ENCODE measurements at places on chromosomes 2 and 18.

DNA sequence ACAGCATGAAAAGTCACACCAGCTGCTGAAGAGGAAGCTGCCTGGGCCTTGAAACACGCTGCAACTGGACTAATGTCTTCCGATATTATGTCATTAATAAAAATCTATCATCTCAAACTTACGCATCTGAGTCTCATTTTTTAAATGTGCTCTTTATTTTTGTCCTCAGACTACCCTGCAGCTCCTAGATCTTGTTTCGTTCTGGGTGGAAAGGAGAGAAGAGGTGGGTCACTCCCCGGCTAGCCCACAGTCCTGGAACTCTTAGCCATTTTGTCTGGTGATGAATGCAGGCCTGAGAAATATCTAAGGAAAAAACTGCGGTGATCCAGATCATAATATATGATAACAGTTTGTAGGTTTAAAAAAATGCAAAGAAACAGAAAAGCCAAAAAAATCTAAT is 73.3 kb downstream of the TXNL1 start:
- DNase-seq: no peak

- no peak for DNase-seq
Observed at GRCh38 chr2:12478151-12479064, 238.3 kb upstream of the TRIB2 start.

- DNase-seq: no peak
Observed at GRCh38 chr2:19409046-19409445, 50.6 kb upstream of the OSR1 start.

DNA sequence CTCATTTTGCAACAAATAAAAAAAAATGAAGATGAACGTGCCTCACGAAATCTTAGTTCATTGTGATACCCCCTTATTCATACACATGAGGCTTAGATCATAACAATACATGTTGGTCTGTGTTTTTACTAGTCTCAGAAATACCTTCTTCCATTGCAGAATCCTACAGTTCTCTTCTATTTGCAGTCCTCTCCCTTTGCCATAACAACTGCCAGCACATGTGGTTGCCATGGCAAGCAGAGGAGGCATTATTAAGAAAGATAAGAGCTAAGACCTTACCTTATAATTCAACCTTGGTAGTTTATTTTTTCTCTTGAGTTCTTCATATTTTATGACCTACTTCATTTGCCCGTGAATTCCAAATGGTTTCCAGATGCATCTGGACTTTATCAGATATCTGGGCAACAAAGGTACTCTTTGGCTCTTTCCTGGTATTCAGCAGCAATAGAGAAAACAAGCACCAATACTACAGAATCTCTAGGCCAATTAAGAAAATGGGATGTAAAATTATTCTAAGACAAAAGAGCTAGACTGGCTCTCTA is 524.0 kb downstream of the CMPK2 start:
- DNase-seq: no peak

- no peak for DNase-seq
Observed at GRCh38 chr18:44791520-44791919, 110.8 kb downstream of the SETBP1 start.

- DNase-seq: no peak
Observed at GRCh38 chr18:22176420-22177326, 7.3 kb downstream of the GATA6 start.

DNA sequence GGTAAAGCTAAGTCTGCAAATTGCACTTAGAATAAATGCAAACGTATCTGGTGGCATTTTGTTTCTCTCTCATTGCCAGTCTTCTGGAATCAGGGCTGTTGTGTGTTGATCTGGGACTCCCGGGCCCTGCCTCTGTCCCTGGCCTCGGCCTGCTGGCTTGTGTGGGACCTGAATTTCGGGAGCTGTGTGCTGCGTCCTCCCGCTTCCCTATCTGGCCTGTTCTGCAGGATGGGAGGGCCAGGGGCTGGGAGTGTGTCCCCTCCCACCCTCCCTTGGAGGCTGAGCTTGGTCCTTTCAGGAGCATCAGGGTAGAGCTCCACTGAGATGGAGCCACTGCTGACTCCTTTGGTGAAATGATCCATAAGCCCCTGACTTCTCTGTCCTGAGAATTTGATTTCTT is 118.5 kb downstream of the ACKR3 start:
- DNase-seq: no peak

GRCh38 chr2:241009601-241010530 is 11.4 kb downstream of the SNED1 start:
- DNase-seq: peak; percentile 26

DNA sequence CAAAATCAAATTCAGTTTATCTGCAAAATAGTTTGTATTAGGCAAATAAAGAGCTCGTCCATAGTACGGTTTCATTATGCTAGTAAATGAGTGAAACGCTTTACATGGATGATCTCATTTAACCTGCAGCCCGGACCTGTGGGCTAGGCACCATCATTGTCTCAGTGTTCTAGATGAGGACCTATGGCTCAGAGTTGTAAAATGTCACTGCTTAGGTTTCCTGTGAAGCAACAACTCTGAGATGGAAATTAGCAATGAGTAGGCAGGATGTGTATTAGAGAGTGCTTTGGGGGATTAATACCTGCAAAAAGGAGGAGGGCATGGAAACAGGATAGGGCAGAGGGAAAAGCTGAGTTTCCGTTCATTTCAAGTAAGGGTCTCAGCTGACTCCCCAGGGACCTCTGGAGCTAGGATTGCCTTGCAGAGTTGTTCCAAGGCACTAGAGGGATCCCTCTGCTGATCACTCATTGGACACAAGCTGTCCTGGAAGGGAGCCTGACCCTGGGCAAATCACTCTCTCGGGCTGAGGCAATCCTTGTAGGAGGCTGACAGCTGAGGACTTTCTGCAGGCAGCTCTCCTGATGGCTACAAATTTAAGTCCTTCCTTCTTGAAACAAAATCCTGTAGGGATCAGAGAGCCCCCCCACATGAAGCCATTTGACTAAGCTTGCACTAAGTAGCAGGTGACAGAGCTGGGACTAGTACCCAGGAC is 58.8 kb upstream of the SIX2 start:
- DNase-seq: no peak

- no peak for DNase-seq
Observed at GRCh38 chr2:45723857-45724256, 72.4 kb downstream of the PRKCE start.

GRCh38 chr2:47815764-47816163 is 32.8 kb downstream of the MSH6 start:
- DNase-seq: no peak

GRCh38 chr2:40665493-40666232 is 213.8 kb upstream of the SLC8A1 start:
- DNase-seq: no peak

DNA sequence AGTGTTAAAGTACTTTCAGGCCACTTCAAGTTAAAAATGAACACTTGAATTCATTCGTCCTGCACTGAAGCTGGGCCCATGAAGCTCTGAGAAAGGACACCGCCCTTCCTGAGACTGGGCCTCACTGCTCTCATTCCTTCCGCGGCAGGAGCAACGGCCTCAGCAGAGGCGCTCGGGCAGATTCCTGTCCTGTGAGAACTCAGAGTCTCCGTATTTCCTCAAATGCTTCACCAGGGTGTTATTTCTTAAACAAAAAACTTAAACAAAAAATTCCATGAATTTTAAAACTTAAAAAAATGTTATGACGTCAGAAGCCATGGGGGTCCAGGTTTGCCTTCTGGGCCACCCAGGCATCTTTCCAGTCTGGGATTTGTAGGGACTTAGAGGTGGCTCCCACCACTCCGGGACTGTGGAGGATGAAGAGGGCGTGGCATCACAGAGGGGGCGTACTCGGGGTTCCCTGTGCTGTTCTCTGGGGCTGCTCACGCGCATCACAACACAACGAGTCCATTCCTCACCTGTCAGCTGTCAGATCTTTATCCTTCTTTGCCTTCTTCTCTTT is 115.9 kb upstream of the ASB18 start:
- DNase-seq: no peak

DNA sequence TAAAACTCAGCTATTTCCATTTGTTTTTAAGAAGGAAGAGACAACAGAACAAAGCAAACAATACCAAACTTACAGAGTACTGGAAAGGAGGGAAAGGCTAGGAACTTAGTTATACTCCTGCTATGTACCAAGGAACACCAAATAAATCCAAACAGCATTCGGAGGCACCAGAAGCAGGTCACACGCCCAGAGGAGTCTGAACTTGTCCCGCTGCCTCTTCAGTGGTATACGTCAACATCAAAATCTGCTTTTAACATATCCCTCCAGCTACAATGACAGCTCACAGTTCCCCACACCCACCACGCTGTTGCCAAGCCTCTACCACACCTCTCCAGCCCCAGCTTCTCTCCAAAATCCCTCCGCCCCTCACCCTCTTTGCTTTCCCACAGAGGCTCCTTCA is 17.3 kb downstream of the C2orf76 start:
- DNase-seq: no peak

DNA sequence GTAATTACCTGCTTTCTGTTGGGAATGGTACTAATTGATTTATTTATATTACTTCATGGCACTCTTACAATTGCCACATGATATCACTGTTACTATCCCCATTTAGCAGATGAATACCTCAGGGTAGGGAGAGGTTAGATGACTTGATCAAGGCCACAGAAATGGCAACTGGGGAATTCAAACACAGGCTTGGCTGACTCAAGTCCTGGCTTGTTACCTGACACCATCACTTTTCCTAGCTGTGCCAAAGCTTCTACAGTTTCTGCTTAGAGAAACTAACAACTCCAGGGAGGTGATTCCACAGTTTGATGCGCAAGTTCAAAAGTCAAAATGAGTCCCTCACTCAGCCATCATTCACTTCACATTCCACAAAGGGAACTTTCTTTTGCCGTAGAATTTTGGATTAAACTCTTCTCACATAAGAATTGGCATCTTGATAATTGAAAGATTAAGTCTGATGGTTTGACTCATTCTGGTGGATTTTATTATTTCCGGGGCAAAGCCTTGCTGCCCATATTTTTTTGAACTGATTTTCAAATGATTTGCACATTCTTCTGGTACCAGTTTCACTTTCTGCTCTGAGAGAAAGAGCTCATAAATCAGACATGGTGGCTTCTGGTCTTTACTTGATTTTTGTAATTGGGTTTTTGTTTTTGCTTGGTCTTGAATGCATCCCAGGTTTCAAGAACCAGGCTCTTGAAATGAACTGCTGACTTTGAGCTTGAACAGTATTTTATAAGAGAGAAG is 656.8 kb downstream of the BCL11A start:
- DNase-seq: no peak

GRCh38 chr2:54504866-54505265 is 48.7 kb downstream of the SPTBN1 start:
- DNase-seq: no peak

DNA sequence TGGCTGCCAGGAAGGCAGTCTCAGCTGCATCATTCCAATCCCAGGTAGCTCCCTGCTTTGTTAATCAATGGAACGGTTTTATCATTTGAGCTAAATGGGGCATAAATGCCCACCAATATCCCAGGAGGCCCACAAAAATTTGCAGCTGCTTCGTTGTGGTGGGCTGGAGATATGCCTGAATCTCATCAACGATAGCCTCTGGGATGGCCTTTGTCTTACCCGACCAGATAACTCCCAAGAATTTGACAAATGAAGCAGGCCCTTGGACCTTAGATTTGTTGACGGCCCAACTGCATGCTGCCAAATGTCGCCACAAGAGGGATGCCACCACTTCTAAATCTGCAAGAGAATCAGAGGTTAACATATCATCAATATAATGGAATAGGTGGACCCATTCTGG is 236.4 kb downstream of the MBD5 start:
- DNase-seq: no peak

DNA sequence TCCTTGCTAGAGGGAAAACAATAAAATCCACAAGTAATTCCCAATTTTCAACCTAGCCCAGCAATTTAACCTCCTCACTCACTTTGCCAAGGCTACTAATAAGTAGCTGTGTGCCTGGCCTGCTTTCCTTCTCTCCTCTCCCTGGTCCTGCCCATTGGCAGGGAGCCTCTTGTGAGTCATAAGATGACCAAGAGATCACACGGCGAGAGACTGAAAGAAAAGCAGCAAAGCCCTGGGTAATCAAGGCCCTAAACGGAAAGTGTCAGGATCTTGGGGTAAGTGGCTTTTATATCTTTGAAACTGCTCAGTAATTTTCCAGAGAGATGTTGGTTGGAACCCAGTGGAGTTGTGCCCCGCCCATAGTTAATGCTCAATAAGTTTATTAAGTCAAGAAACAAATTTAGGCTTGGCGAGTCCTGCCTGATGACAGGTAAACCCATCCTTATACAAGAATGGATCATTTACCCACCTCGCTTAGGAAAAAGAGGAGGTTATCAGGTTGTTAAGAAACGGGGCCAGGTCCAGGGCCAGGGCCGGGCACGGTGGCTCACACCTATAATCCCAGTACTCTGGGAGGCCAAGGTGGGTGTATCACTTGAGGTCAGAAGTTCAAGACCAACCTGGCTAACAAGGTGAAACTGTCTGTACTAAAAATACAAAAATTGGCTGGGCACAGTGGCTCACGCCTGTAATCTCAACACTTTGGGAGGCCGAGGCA is 10.0 kb upstream of the ADAM17 start:
- DNase-seq: no peak

- no peak for DNase-seq
Observed at GRCh38 chr2:79573895-79574674, 61.2 kb downstream of the CTNNA2 start.

- peak; percentile 6 for DNase-seq
Observed at GRCh38 chr18:9827793-9828505, 57.8 kb upstream of the TXNDC2 start.

GRCh38 chr2:165610591-165611029 is 141.1 kb downstream of the CSRNP3 start:
- no peak for DNase-seq

GRCh38 chr18:64713284-64713683 is 564.4 kb upstream of the LINC00305 start:
- DNase-seq: no peak

DNA sequence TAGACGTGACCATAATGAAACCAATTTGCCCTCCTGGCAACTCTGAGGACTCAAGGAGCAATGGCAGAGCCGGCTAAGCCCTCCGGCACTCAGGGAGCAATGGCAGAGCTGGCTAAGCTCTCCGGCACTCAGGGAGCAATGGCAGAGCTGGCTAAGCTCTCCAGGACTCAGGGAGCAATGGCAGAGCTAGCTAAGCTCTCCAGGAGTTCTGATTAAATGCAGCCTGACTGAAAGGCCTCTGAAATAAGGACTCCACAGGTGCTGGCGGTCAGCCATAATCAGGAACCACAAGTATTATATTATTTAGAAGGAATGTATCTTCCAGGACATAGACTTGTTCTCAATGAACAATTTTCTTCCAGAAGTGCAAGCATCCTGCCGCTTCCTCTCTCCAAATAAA is 65.2 kb downstream of the C2orf76 start:
- DNase-seq: no peak

DNA sequence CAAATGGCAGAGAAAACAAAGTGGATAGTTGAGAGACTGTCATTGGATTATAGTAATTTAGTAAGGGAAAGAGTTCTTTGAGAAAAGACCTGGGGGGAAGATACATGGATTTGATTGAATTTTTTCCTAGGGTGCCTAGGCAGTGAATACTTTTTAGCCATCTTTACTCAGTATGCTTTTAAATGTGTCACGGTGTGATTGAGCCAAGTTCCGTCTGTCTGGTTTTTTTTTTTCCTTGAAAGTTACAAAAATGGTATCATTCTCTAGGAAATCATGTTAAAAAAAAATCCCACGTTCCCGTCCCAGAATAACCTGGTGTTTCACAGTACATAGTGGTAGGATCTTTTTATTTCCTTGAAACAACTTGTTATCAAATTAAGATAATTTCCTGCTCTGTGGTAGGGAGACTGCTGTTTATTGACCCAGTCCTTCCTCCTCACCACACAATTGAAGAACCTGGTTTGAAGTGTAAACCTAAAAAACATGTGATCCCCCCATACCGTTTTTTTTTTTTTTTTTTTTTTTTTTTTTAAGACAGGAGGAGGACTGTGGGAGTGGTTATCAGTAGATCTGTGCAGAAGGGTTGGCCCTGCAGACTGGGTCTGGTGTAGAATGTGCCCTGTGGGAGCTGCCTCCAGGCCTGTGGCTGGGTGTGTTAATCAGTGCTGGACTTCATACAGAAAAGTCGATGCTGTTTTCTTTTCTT is 55.1 kb downstream of the DGKD start:
- peak; percentile 65 for DNase-seq

All from CD4-positive, alpha-beta T cell treated with Interleukin-21 for 1 hour (primary cell).